ENCODE measurements at places on chromosomes 2 and 18.

- no peak for DNase-seq
Observed at GRCh38 chr2:226514895-226515294, 284.7 kb downstream of the IRS1 start.

GRCh38 chr2:57902578-57902977, 144.0 kb upstream of the VRK2 start:
- no peak for DNase-seq

- DNase-seq = no peak
Observed at GRCh38 chr2:28273751-28274150, 118.9 kb upstream of the FOSL2 start.

GRCh38 chr2:157631861-157632260, 3.2 kb upstream of the ACVR1C start:
- no peak for DNase-seq

DNA sequence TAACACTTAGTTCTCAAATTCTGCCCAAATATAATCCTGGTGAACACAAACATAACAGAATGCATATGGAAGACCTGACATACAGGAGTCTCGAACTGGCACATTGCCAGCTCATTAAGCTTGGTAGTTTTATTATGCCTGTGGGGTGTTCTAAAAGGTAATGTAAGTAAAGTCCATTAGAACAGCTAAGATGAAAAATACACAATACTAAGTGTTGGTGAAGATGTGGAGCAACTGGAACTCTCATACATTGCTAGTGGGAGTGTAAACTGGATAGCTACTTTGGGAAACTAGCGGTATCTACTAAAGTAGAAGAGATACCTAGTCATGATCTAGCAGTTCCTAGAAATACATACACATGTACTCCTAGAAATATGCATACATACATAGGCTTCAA, 24.3 kb upstream of the RAB10 start:
- no peak for DNase-seq

GRCh38 chr2:160909781-160910242, 250.4 kb upstream of the TANK start:
- no peak for DNase-seq

GRCh38 chr2:209424781-209425470, 1.1 kb downstream of the MAP2 start:
- DNase-seq = no peak

DNA sequence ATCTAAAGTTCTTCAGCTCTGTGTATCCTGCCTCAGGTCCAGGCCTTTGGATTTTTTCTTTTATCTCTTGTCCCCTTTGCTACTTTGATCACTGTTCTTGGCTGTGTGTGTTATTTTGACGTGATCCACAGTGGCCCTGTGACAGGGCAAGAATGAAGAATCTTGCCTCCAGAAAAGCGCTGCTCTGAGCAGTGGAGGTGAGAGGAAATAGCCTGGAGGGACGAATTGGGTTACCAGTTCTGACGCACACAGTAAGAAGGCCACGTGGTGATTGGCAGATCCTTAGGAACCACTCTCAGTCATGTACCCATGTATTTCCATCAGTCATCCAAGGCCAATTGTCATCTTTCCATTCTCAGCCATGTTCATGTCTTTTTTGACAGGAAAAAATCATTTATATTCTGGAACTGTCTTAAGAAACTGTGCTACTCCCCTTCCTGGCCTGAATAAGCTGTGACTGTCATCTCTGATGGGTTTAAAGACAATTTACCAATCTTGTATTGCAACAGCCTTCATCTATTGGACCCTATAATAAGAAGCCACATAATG, 47.6 kb downstream of the MAPK4 start:
- DNase-seq = no peak

- DNase-seq = no peak
Observed at GRCh38 chr18:44764863-44765262, 84.2 kb downstream of the SETBP1 start.

DNA sequence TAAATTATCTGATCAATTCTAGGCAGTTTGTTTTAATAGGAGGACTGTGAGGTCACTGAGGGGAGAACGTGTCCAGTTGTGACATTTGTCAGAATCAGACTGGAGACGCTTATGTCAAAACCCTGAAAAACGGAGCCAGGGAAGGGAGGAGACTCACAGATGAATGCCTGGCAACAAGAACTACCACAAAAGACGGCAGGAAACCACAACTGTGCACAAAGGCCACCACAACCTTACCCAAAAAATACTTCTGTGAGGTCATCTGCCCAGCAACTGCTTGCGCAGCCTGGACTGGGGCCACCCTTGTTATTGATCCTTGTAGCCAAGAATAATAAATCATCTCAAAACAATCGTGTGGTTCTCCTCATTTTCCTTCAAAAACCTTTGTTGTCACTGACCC, 173.0 kb upstream of the ALKAL2 start:
- DNase-seq = no peak

DNA sequence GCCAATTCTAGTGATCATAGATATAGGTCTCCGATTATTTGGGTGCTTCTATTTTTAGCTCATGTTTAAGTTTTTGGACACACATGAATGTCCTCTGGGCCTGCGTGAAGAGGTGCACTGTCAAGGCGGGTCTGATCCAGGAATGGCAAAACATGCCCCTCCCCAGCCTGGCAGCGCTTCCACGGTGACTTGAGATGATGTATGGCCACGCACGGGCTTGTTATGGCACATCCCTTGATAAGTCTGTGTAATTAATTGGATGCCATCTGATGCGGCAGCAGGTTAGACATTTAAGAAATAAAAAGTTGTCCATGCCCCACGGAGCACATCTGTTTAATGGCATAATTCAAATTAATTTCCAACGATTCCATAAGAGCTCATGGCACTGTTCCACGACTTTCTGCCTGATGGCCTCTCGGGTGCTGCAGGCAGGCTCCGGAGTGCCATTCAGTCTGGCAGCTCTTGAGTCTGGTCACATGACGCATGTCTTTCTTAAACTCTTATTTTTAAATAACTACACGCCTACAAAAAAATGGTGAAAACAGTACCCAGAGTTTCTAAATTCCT, 151.4 kb downstream of the ACKR3 start:
- no peak for DNase-seq

DNA sequence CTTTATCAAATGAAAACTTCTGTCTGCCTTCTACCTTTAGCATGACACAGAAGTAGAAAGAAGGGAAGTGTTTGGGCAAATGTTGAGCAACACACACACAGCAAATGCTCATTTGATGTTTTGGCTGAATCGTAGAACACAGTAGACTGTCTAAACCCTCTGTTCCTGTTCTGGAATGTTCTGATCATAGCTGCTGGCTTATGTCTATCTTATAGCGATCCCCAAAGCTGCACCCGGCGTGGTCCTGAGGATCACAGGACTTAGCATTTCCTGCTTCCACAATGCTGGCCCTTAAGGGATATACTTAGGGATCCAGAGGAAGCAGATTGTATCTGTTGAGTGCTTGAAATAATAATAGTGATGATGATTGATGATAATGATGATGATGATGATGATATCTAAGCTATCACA, 15.2 kb downstream of the GNLY start:
- DNase-seq = no peak

All from stimulated activated CD4-positive, alpha-beta T cell treated with anti-CD3 and anti-CD28 coated beads, TNF-alpha, amount 100 ng/mL, for 1 hour (primary cell).